ENCODE measurements at places on chromosomes 2 and 18. TPM values are rescaled to one million over a fixed set of nuclear protein-coding genes. Genes with fewer than 3 reads are reported as not detected.

- H3K4me3 ChIP-seq, result peak within 1 kb of the TSS; percentile 99
- peaks cover 16% of the 10 kb centered on the region for H3K4me1 ChIP-seq
- no peaks in the 10 kb centered on the region for H3K36me3 ChIP-seq
- peak within 1 kb of the TSS; percentile 99 for H3K27ac ChIP-seq
- DNase-seq, result no peak
These were observed at the start of gene YES1 for GRCh38 chr18:811892-812375. YES1 (minus strand) TSS chr18:812242; CDS start chr18:756827, 55,415 bp downstream.

GRCh38 chr2:122753336-122753735, 997.9 kb downstream of the TSN start:
- no peak for DNase-seq
- H3K27me3 ChIP-seq, result no peaks in the 10 kb centered on the region
- no peak overlapping the region for H3K27ac ChIP-seq
- no peaks in the 10 kb centered on the region for H3K36me3 ChIP-seq

DNA sequence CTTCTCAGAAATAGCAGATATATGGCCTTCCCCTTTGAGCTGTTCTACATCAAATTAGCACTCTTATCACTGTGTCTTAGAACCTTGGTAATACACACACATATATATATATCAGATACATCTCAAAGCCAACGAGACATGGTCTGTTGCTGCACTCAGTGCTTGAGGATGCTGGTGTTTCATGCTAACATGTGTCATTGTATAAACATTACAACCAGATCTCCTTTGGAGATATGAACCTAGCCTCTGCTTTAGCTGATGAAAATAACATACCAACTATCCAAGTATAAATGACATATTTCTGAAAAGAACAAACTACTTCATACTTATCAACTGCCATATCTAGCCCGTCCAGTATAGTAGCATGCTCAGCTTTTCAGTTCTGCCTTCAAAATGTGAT, 226.7 kb upstream of the HNRNPA3 start:
- peaks cover 5% of the 10 kb centered on the region for H3K27me3 ChIP-seq
- no peaks in the 10 kb centered on the region for H3K36me3 ChIP-seq
- no peak for DNase-seq
- no peaks in the 10 kb centered on the region for H3K4me1 ChIP-seq
- no peak overlapping the region for H3K4me3 ChIP-seq
- no peak overlapping the region for H3K27ac ChIP-seq

DNA sequence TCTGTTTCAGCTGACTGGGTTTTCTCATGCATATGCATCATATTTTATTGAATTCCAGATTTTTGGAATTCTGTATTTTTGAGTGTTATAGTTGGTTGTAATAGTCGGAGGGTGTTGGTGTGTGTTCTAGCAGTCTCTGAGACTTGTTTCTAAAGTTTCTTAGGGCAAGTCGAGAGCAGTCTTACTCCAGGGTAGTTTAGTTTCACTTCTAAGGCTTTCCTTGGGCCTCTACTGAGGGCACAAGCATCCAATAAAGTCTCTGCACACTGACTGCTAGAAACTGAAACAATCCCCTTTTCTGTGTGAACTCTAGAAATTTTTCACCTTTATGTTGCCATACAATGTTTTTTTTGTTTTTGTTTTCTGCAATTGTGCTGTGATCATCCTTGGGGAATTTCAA, 663.7 kb upstream of the LRATD1 start:
- no peaks in the 10 kb centered on the region for H3K4me1 ChIP-seq
- no peaks in the 10 kb centered on the region for H3K27me3 ChIP-seq
- no peak overlapping the region for H3K27ac ChIP-seq
- H3K4me3 ChIP-seq, result no peak overlapping the region

DNA sequence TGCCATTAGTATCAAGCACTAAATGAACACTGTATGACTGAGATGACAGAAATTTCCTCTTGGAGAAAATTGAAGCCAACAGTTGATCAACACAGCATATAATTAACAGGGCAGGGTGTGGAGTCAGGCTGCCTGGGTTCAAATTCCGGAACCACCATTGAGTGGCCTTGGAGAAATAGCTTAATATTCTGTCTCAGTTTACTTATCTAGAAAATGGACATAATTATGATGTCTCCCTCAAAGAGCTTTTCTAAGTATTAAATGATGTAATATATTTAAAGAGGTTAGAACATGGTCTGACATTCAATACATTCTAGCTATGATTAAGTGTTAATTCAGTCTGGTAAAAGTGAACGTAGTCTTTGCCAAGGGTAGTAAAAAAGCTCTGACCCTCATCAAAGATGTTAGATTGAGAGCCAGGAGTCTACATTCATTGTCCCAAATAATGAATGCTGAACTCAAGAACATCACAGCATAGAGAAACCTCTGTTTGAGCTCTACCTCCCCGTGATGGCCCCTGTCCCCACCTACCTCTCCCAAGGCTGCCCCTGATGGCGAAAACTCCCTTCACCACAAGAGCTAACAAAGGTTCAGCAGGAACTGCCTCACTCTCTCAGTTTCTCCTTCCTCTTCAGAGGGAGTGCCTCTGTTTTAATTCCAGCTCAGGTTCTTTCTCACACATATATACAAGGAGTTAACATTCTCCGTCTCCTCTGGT, 2.7 kb upstream of the VWA3B start:
- no peak for DNase-seq
- no peaks in the 10 kb centered on the region for H3K27me3 ChIP-seq
- no peaks in the 10 kb centered on the region for H3K36me3 ChIP-seq
- H3K4me3 ChIP-seq, result no peak overlapping the region
- H3K4me1 ChIP-seq, result peaks cover 4% of the 10 kb centered on the region

The UXS1 gene
- 46.5 TPM for total RNA-seq

- DNase-seq, result peak; percentile 16
- peaks cover 21% of the 10 kb centered on the region for H3K4me1 ChIP-seq
- H3K36me3 ChIP-seq, result no peaks in the 10 kb centered on the region
- H3K27ac ChIP-seq, result no peak overlapping the region
- H3K4me3 ChIP-seq, result no peak overlapping the region
These were observed 202.9 kb upstream of the NT5C1B start for GRCh38 chr2:18792226-18792629.

The SLC4A3 gene
- total RNA-seq, result 1.8 TPM

DNA sequence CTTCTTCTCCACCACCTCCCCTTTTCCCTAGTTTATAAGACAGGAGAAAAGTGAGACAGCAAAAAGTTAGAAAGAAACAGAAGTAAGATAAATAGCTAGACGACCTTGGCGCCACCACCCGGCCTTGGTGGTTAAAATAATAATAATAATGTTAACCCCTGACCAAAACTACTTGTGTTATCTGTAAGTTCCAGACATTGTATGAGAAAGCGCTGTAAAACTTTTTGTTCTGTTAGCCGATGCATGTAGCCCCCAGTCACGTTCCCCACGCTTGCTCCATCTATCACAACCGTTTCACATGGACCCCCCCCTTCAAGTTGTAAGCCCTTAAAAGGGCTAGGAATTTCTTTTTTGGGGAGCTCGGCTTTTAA, 1.5 kb upstream of the BUB1 start:
- peak overlapping the region; percentile 94 for H3K27ac ChIP-seq
- no peaks in the 10 kb centered on the region for H3K27me3 ChIP-seq
- peak; percentile 23 for DNase-seq
- H3K36me3 ChIP-seq, result no peaks in the 10 kb centered on the region

The GPR155 gene
- 20.5 TPM for total RNA-seq

DNA sequence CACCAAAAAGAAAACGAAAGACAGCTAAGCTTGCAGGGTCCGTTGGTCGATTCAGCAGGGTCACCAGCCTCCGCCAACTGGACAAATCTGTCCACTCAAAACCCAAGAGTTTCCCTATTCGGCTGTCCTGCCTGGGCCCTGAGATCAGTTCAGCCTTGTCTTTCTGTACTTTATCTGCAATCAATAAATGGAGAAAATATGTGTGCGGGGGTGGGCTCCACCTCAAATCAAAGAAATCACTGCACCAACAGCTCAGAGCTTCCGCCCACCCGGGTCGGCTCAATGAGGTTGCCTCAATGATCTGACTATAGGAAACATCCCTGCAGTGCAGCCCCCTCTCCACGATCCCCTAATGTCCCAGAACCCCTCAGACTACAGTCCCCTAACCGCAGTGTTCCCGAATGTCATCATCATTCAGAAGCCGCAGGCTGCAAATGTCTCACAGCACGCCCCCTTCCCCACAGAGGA, 447 bp downstream of the GGCX start:
- H3K4me1 ChIP-seq, result peaks cover 15% of the 10 kb centered on the region
- no peaks in the 10 kb centered on the region for H3K27me3 ChIP-seq
- H3K27ac ChIP-seq, result peak overlapping the region; percentile 63
- H3K4me3 ChIP-seq, result peak overlapping the region; percentile 53
- H3K36me3 ChIP-seq, result no peaks in the 10 kb centered on the region

DNA sequence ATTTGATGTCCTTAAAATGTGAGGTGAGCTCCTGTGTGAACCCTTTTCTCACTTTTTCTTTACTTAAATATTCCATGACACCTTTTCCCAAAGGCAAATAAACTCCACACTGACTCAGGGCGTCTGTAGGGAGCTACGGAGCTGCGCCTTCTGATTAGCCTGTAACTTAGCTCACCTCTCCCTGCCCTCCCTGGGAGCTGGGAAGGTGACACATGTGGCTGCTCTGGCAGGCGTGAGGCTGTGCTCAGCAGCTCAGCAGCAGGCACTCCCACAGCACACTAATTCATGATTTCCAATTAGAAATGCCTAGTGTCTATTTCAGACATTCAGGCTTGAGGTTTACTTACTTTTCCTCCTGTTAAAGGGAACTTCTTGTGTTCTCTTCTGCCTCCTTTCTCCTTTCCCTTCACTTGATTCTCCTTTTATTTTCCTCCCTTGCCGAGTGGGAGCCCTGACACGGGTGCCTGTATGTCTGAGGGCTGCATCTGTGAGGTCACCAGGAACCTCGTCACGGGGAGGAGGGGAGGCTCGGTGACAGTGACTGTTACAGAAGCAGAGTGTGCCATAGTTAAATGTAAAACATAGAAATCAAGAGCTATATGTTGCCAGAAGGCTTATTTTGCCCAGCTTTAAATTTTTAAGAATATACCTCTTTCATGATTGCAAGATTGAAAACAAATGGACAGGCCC, 437.1 kb downstream of the DCDC2C start:
- H3K27ac ChIP-seq, result no peak overlapping the region
- peak; percentile 7 for DNase-seq
- no peaks in the 10 kb centered on the region for H3K4me1 ChIP-seq

- H3K36me3 ChIP-seq, result no peaks in the 10 kb centered on the region
- no peaks in the 10 kb centered on the region for H3K27me3 ChIP-seq
- no peaks in the 10 kb centered on the region for H3K4me1 ChIP-seq
- no peak overlapping the region for H3K27ac ChIP-seq
- no peak overlapping the region for H3K4me3 ChIP-seq
These were observed 97.4 kb upstream of the ITGA6 start for GRCh38 chr2:172329774-172330671.

The DSG1 gene
- 0.70 TPM for total RNA-seq

The KIF1A gene
- total RNA-seq, result 16.5 TPM

GRCh38 chr2:112954364-112954763, 23.4 kb upstream of the IL36G start:
- no peaks in the 10 kb centered on the region for H3K27me3 ChIP-seq
- no peak overlapping the region for H3K4me3 ChIP-seq
- no peaks in the 10 kb centered on the region for H3K4me1 ChIP-seq
- H3K27ac ChIP-seq, result no peak overlapping the region
- DNase-seq, result no peak

The ANKRD62 gene
- not detected for total RNA-seq

- no peaks in the 10 kb centered on the region for H3K4me1 ChIP-seq
- H3K36me3 ChIP-seq, result no peaks in the 10 kb centered on the region
- H3K4me3 ChIP-seq, result no peak overlapping the region
- no peak overlapping the region for H3K27ac ChIP-seq
- no peak for DNase-seq
- no peaks in the 10 kb centered on the region for H3K27me3 ChIP-seq
These were observed 301.4 kb upstream of the SYT4 start for GRCh38 chr18:43578706-43579105.

DNA sequence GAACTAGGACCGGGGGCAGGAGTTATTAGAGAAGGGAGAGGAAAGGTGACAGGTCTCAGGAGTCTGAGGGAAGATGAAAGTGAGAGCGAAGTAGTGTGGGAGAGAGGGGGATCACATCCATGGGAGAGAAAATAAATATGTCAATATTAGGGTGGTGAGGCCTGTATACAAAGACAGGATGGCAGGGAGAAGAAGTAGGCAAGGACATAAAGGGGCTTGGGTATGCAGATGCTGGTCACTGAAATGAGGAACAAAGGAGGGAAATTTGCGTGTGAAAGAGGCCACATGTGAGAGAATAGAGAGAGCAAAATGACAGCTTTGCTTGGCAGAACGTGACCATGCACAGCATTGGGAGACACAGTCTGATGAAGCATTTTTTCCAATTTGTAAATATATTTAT, 13.6 kb downstream of the METAP1D start:
- H3K27me3 ChIP-seq, result no peaks in the 10 kb centered on the region
- no peak overlapping the region for H3K4me3 ChIP-seq
- H3K27ac ChIP-seq, result no peak overlapping the region
- H3K4me1 ChIP-seq, result no peaks in the 10 kb centered on the region

DNA sequence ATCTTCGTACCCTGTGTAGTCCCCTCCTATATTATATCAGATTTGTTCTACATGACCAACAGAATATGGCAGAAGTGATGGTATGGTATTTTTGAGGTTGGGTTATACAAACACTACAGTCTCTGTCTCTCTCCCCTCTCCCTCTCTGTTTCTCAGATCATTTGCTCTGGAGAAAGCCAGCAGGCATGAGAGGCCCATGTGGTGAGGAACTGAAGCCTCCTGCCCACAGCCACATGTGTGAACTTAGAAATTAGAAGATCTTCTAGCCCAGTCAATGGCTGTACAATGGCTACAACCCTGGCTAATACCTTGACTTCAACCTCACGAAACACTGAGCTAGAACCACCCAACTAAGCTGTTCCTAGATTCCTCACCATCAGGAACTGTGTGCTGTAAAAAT, 250.6 kb downstream of the SMAD2 start:
- H3K27me3 ChIP-seq, result no peaks in the 10 kb centered on the region
- H3K36me3 ChIP-seq, result no peaks in the 10 kb centered on the region

DNA sequence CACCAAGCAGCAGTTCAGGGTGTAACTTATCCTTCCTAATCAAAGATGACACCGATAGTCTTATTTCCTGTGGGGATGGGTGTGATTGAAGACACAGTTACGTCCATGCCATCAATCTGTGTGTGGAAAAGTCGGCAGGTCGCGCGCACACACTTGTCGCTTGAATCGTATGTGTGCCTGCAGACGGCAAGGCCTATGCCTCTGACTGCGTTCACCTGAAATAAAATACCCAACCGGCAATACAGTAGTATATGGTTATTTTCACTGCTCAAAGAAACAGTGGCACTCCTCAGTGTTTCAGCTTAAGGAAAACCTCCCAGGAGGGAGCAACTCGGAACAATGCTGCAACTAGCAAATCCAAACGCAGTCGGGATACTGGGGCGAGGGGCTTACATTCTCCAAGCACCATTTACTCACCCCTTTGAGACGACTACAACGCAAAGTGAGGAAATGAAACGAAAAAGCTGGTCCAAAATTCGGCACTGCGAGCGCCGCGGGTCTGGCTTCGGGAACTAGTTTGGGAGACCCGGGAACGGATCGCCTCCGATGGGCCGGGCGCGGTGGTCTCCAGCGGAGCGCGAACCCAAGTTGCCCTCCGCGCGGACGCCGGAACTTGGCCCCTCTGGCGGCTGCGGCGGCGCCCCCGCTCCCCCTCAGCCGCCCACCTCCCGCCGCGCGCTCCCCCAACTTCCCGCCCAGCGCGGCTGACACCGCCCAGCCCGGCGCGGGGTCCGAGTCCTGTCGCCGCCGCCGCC, 675 bp downstream of the PRKD3 start:
- peak overlapping the region; percentile 77 for H3K4me3 ChIP-seq
- no peaks in the 10 kb centered on the region for H3K36me3 ChIP-seq
- H3K27ac ChIP-seq, result peak overlapping the region; percentile 81

- no peak overlapping the region for H3K27ac ChIP-seq
- H3K36me3 ChIP-seq, result no peaks in the 10 kb centered on the region
- no peak overlapping the region for H3K4me3 ChIP-seq
- no peaks in the 10 kb centered on the region for H3K27me3 ChIP-seq
- peaks cover 18% of the 10 kb centered on the region for H3K4me1 ChIP-seq
These were observed 45.3 kb upstream of the RFX8 start for GRCh38 chr2:101520246-101520645.

- H3K27me3 ChIP-seq, result no peaks in the 10 kb centered on the region
- DNase-seq, result no peak
- no peak overlapping the region for H3K4me3 ChIP-seq
These were observed 9.1 kb downstream of the SOX11 start for GRCh38 chr2:5701266-5701665.
